Thoracic aorta (tissue), 2 donors: ENCODE measurements at places on chromosomes 16 and 17. TPM values are rescaled to one million over a fixed set of nuclear protein-coding genes. Genes with fewer than 3 reads are reported as not detected.

The GPR142 gene
- total RNA-seq: not detected

- DNase-seq: no peak
Measured at GRCh38 chr16:82016263-82016662, 5.0 kb upstream of the SDR42E1 start.

- DNase-seq: no peak
Measured at GRCh38 chr16:56057151-56057550, 134.1 kb upstream of the GNAO1 start.

The STH gene
- not detected for total RNA-seq

GRCh38 chr17:14289162-14289561 lies 11.7 kb upstream of the HS3ST3B1 start:
- no peak for DNase-seq
